Stimulated activated CD8-positive, alpha-beta memory T cell treated with anti-CD3 and anti-CD28 coated beads, Interleukin-7, amount 100 ng/mL, for 4 hours (primary cell): ENCODE measurements at places on chromosomes 16 and 17.

GRCh38 chr16:89422905-89423630 lies 67.3 kb downstream of the ANKRD11 start:
- DNase-seq, result peak; percentile 73

GRCh38 chr17:74605361-74605760 lies 13.3 kb upstream of the CD300LD start:
- no peak for DNase-seq

DNA sequence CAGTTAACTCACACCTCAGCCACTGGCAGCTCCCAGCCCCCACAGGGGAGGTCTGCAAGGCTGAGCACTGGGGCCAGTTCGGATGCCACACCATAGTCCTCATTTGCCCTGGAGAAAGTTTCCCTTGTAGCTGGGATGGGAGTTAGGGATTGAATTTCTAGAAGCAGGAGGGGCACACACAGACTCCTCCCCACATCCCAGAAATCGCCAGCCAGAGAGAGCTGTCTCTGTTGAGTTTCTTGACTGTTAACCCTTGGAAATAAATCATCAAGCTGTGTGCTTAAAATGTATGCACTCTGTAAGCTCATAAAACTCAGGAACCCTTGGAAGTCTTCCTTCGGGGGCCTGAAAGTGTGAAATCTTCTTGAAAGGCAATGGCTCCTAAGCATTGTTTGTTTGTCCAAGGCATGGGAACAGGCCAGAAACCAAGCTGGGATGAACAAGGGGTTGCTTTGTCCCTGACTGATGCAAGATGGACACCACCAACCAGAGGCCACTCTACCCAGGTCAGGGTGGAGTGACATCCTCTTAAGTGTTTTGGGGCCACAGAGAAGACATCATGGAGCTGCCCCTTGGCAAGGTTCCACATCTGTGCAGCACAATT lies 394 bp upstream of the PRM3 start:
- DNase-seq, result no peak

GRCh38 chr17:5527601-5528250 lies 41.4 kb downstream of the MIS12 start:
- DNase-seq, result no peak

GRCh38 chr16:1290063-1290501 lies 19.4 kb upstream of the UBE2I start:
- no peak for DNase-seq

- DNase-seq, result no peak
These were observed 271.4 kb downstream of the MAF start for GRCh38 chr16:79329166-79329521.

DNA sequence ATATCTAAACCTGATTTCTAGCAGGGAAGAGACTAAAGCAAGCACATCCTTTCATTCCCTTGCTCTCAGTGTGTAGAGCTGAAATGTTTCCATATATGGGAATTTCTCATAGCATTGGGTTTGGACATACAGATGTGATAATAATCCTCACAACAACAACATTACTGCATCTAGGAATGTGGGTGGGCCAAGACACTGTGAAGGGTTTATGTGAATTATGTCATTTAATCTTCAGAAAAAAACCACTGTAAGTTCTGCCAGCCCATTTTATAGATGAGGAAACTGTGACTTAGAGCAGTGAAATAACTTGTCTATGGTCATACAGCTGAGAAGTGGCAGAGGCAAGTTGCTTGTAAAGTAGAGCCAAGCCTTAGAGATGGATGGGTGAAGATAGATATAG lies 5.2 kb downstream of the OMG start:
- DNase-seq, result no peak

GRCh38 chr17:21467739-21468490 lies 91.8 kb downstream of the KCNJ12 start:
- DNase-seq, result no peak

DNA sequence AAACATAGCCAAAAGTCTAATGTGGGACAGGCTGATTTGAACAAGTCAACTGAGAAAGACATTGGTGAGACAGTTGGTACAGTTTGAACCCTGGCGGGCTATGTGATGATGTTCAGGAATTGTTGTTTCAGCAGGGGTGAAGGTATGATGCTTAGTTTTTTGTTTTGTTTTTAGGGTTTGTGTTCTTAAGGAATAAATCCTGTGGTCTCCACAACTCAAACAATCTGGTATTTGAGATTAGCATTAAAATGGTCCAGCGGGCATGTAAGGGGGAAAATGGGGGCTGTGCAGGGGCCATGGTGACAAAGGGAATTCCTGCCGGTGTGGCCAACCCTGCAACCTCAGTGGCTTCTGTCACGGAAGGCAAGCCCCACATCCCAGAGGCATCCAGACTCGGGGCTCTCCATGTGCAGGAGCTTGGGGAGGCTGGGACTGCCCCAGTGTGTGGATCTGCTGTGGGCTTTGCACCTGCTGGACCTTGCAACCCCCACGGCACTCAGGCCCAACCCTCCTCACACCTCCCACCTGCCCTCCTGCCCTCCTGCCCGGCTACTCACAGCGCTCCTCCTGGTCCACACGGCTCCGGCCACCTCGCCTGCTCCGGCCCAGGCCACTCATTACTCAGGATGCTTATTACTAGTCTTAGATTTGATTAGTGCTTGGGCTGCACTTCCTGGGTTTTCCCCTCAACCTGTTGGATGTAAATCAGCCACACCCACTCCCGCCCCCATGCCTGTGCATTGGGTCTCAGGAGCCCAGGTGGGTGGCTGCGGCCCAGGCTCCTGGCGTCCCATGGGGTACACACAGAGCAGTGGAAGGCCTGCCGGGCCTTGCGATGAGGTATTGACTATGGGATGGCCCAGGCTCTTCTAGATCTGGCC lies at the start of gene TNFRSF13B:
TSS of gene TNFRSF13B (minus strand) at position 661 of the 881 bp plus-strand sequence. CDS start at position 618, 43 bp downstream.
- no peak for DNase-seq
